ENCODE measurements at places on chromosomes 12 and 14. TPM values are rescaled to one million over a fixed set of nuclear protein-coding genes. Genes with fewer than 3 reads are reported as not detected.
A peak's percentile ranks its signal among the peaks of the same experiment; 100 is the strongest.

Gene OR5AU1
- total RNA-seq: not detected

Gene TOMM20L
- not detected for total RNA-seq

- no peak overlapping the region for H3K27ac ChIP-seq
- H3K36me3 ChIP-seq: no peaks in the 10 kb centered on the region
- no peak for DNase-seq
- H3K4me1 ChIP-seq: no peaks in the 10 kb centered on the region
Observed at GRCh38 chr12:52753283-52753682, 23.9 kb downstream of the KRT76 start.

DNA sequence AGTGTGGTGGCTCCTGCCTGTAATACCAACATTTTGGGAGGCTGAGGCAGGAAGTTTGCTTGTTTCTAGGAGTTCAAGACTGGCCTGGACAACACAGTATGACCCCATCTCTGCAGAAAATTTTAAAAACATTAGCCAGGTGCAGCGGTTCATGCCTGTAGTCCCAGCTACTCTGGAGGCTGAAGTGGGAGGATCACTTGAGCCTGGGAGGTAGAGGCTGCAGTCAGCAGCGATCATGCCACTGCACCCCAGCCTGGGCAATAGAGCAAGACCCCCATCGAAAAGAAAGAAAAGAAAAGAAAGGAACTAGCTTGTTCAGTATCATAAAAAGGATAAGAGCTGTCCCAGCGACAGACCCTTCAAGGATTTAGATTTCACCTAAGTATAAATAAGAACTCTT, 18.1 kb upstream of the PWP1 start:
- H3K27me3 ChIP-seq: no peaks in the 10 kb centered on the region
- peaks cover 12% of the 10 kb centered on the region for H3K4me1 ChIP-seq
- no peak overlapping the region for H3K4me3 ChIP-seq
- DNase-seq: no peak
- no peak overlapping the region for H3K27ac ChIP-seq
- H3K36me3 ChIP-seq: no peaks in the 10 kb centered on the region

DNA sequence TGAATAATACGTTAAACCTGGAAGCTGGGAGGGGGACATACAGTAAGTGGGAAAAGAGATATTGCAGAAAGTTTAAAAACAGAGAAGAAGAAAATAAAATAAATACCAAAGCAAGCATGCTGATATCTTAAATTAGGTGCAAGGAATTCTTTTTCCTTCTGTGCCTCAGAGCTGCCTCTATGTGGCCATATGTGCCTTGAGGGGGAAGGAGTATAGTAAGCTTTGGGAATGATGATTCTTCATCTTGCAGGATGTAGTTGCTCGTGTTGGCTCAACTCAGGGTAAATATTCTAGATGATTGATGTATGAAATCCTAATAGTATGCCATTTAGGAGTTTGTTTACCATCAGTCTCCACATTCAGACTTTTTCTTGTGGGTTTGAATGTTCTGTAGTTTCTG, 251.4 kb downstream of the RGS6 start:
- no peaks in the 10 kb centered on the region for H3K27me3 ChIP-seq
- no peak overlapping the region for H3K4me3 ChIP-seq
- no peak for DNase-seq
- no peak overlapping the region for H3K27ac ChIP-seq

Gene MUCL1
- not detected for total RNA-seq

- no peaks in the 10 kb centered on the region for H3K4me1 ChIP-seq
- DNase-seq: no peak
- no peaks in the 10 kb centered on the region for H3K36me3 ChIP-seq
- no peak overlapping the region for H3K27ac ChIP-seq
- no peaks in the 10 kb centered on the region for H3K27me3 ChIP-seq
Observed at GRCh38 chr12:102567031-102567985, 86.9 kb upstream of the IGF1 start.

DNA sequence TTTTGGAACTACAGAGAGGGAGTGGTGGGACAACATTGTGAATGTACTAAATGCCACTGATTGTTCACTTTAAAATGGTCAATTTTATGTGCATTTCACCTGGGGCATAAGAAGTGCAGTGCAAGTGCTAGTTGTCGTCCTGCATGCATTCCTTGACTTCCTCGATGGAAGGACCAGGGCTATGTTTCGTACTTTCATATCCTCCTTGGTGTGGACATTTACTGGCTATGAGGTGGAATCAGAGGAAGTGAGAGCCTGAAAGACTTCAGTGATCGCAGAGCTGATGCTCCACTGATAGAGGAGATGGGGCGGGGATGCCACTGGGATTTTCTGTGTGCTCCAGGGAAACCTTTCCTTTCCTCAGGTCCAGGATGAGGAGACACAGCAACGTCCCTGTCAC, 54.1 kb upstream of the DDX11 start:
- H3K36me3 ChIP-seq: no peaks in the 10 kb centered on the region
- no peaks in the 10 kb centered on the region for H3K4me1 ChIP-seq
- H3K4me3 ChIP-seq: no peak overlapping the region
- H3K27me3 ChIP-seq: no peaks in the 10 kb centered on the region

GRCh38 chr14:89828471-89829165, 125.9 kb downstream of the EFCAB11 start:
- no peaks in the 10 kb centered on the region for H3K4me1 ChIP-seq
- H3K36me3 ChIP-seq: no peaks in the 10 kb centered on the region
- no peak overlapping the region for H3K27ac ChIP-seq
- H3K4me3 ChIP-seq: no peak overlapping the region
- no peaks in the 10 kb centered on the region for H3K27me3 ChIP-seq
- DNase-seq: no peak

DNA sequence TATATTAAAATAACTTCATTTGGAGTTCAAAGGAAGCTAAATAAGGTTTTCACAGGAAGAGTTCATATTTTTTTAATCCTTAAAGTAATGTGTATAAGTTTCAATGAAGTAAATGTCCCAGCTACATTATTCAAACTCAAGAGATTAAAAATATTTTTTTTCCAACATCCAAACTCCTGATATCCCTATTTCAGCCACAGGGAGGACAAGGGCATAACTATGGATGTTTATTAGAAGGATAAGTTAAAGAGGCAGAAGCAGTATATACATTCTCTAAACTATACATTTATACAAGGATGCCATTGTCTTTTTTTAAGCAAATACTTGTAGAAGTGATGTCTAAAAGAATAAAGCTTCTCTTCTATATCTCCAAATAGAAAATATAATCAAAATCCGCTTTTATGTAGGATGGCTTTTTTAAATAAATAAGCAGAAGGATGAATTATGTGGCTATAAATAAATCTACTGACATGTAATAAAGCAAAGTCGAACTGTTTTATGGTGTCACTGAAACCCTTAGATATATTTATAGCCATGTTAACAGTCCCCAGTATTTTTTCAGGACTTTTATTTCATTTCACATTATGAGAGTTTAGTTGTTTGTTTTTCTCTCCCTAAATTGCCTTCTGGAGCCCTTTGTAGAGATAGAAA, 936.5 kb downstream of the DIO2 start:
- no peak for DNase-seq
- no peak overlapping the region for H3K4me3 ChIP-seq
- no peak overlapping the region for H3K27ac ChIP-seq
- H3K36me3 ChIP-seq: no peaks in the 10 kb centered on the region
- peaks cover 51% of the 10 kb centered on the region for H3K27me3 ChIP-seq

- H3K4me3 ChIP-seq: no peak overlapping the region
- no peaks in the 10 kb centered on the region for H3K36me3 ChIP-seq
- peaks cover 28% of the 10 kb centered on the region for H3K27me3 ChIP-seq
- H3K4me1 ChIP-seq: no peaks in the 10 kb centered on the region
Observed at GRCh38 chr14:35932659-35933159, 106.6 kb downstream of the BRMS1L start.

DNA sequence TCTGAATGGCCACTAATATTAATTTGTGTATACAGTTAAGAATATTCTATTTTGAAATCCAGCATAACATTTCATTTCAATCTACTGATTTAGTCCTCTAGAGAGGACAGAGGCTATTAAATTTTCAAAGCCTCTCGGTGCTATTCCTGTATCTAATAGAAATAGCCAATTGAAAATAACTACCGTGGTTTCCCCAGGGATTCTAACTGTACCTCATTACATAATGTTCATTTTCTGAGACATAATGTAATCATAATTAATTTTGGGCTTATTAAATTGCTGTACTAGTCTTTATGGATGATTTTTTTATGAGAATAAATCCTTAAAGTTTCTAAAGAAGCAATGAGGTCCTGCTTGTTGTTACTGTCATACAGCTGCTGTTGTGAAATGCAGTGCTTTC, 38.6 kb upstream of the ACSS3 start:
- H3K4me3 ChIP-seq: no peak overlapping the region
- H3K4me1 ChIP-seq: no peaks in the 10 kb centered on the region
- DNase-seq: no peak
- H3K27me3 ChIP-seq: no peaks in the 10 kb centered on the region

Gene FAM181A
- total RNA-seq: not detected

DNA sequence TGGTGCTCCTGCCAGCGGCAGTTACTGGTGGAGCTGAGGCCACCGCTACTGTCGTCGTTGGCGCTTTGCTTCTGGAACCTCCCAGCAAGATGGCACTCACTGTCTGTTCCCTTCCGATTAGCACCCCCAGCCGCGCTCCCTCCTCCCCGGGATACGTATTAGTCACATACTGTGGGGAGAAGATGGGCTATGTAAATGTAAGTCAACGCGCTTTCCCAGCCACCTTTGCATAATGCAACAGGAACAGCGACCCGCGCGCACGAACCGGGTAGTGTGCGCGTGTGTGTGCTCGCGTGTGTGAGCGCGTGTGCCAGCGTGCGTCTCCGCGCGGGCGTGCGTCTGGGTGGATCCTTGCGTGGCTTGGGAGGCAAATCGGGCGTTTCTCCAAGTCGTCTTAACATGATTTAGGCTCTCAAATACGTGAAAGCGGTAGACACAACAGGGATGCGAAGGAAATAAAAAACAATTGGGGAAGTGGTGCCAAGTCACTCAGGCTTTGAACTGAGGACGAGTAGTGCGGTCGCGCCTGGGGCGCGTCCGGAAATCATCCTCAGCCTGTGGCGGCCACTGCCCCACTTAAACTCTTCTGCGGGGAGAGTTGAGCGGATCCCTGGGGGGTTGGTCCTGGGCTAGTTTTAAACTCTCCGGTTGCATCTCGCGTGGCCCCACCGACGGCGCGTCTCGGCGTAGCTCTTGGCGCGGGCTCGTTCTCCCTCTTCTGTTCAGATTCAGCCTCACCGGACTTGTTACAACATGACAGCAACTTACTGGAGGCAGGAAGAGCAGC, 1.8 kb downstream of the FLRT2 start:
- peaks cover 65% of the 10 kb centered on the region for H3K27me3 ChIP-seq
- H3K4me1 ChIP-seq: peaks cover 38% of the 10 kb centered on the region
- no peaks in the 10 kb centered on the region for H3K36me3 ChIP-seq
- DNase-seq: peak; percentile 67
- peak overlapping the region; percentile 74 for H3K4me3 ChIP-seq

DNA sequence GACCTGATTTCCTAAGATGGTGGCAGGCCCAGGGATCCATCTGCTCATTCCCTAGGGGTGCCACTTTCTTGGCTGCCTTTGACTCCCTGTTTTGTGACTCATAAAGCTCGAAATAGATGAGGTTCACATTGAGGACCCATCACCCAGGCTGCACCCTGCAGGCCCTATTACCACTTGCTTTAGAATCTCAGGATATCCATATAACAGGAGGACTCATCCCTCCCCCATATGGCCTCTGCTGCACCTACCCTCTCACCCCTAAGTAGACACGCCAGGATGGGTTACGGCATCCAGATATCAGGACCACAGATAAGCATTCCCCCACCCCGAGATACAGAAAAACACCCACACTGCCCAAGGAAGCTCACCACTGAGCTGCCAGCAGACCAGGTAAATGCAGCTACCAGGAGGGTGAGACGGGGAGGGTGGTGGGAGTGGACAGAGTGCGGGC, 155.7 kb downstream of the DPF3 start:
- peaks cover 6% of the 10 kb centered on the region for H3K4me1 ChIP-seq
- no peaks in the 10 kb centered on the region for H3K27me3 ChIP-seq
- H3K36me3 ChIP-seq: no peaks in the 10 kb centered on the region

- no peak overlapping the region for H3K27ac ChIP-seq
- H3K4me1 ChIP-seq: no peaks in the 10 kb centered on the region
- no peaks in the 10 kb centered on the region for H3K36me3 ChIP-seq
- no peak for DNase-seq
- no peaks in the 10 kb centered on the region for H3K27me3 ChIP-seq
Observed at GRCh38 chr14:91901449-91902226, 34.3 kb upstream of the TC2N start.

GRCh38 chr12:49866859-49867569, 24.1 kb upstream of the BCDIN3D start:
- no peaks in the 10 kb centered on the region for H3K36me3 ChIP-seq
- H3K27ac ChIP-seq: no peak overlapping the region
- H3K4me1 ChIP-seq: no peaks in the 10 kb centered on the region
- H3K27me3 ChIP-seq: no peaks in the 10 kb centered on the region
- peak; percentile 79 for DNase-seq

Gene GPX2
- not detected for total RNA-seq

GRCh38 chr14:106372870-106373652, 846.7 kb downstream of the TMEM121 start:
- DNase-seq: no peak
- H3K27ac ChIP-seq: no peak overlapping the region
- no peaks in the 10 kb centered on the region for H3K27me3 ChIP-seq

Gene OR4E2
- total RNA-seq: not detected

Gene SLC4A8
- 132 TPM for total RNA-seq

Gene PTGER2
- not detected for total RNA-seq

DNA sequence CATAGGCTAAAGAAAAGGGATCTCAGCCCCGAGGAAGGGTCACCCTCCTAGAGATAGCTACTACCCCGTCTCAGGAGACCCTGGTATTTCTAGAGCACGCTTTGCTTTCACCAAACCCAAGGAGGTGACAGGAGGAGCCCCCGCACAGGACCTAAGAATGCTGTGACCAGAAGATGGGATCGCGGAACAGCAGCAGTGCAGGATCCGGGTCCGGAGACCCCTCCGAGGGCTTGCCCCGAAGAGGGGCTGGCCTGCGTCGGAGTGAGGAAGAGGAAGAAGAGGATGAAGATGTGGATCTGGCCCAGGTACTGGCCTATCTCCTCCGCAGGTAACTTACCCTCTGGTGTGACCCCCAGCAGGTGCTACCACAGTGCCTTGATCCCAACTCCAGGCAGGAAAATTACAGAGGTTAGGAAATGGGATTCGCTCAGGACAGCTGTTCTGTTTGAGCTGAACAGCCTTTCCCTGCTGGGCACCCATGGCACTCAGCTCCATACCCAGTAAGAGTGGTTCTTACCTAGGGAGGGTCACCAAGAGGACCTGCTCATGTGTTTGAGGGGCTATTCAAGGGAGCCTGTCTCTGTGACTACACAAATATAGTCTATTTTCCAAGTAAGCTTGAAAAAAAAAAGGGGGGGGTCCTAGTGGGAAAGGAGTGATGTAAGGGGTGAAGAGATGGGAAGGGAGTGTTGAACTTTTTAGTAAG, 826 bp upstream of the NRL start:
- DNase-seq: no peak
- peak overlapping the region; percentile 61 for H3K4me3 ChIP-seq
- peaks cover 6% of the 10 kb centered on the region for H3K4me1 ChIP-seq
- no peaks in the 10 kb centered on the region for H3K36me3 ChIP-seq

Gene CPNE8
- total RNA-seq: 13.0 TPM

DNA sequence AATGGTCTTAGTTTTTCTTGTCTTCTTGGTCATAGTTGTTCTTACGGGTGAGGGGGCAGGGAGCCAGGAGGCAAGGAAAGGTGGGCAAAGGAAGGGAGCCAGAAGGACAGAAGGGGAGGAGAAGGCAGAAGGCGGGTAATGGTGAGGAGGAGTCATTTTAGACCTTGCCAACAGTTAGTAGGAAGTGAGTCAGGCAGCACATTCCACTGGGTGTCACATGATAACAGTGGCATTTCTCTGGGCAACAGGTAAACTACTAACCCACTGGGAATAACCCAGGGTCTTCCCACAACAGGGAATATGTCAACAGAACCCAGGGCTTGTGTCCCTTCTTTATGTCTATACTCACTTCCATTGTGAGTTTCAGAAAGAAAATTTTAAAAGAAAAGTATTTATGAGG, 127.6 kb downstream of the SLC8A3 start:
- H3K27ac ChIP-seq: no peak overlapping the region
- H3K4me1 ChIP-seq: peaks cover 6% of the 10 kb centered on the region
- no peak for DNase-seq
- no peaks in the 10 kb centered on the region for H3K36me3 ChIP-seq
- H3K27me3 ChIP-seq: no peaks in the 10 kb centered on the region
